ENCODE measurements at places on chromosomes 12 and 14.
A peak's percentile ranks its signal among the peaks of the same experiment; 100 is the strongest.

- DNase-seq: no peak
These were observed 232.1 kb downstream of the MSRB3 start for GRCh38 chr12:65510584-65511050.

DNA sequence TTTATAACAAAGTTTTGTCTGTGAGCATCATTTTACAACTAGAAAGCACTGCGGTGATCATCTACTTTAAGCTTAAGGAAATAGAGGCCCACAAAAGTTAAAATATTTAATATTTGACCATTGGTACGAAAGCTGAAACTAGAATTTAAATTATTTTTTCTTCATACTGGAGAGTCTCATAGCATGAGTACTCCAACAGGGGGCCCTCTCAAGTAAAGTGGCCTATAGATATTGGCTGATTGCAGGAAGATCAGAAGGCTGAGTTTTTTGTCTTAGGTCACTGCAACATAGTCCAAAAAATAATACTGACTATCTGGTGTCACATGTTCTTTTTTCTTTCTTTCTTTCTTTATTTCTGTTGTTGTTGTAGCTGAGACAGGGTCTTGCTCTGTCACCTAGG is 75.3 kb upstream of the ZDHHC17 start:
- no peak for DNase-seq

DNA sequence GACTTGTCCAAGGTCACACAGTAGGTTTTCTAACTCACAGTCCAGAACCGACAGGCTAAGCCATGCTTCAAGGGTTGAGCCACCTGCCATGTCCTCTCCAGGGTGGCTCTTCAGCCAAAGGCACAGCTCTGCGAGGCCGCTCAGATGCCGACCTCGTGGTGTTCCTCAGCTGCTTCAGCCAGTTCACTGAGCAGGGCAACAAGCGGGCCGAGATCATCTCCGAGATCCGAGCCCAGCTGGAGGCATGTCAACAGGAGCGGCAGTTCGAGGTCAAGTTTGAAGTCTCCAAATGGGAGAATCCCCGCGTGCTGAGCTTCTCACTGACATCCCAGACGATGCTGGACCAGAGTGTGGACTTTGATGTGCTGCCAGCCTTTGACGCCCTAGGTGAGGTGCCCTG is 12.7 kb upstream of the OAS2 start:
- DNase-seq: no peak

GRCh38 chr12:109444259-109444658 is 32.8 kb downstream of the KCTD10 start:
- DNase-seq: no peak

DNA sequence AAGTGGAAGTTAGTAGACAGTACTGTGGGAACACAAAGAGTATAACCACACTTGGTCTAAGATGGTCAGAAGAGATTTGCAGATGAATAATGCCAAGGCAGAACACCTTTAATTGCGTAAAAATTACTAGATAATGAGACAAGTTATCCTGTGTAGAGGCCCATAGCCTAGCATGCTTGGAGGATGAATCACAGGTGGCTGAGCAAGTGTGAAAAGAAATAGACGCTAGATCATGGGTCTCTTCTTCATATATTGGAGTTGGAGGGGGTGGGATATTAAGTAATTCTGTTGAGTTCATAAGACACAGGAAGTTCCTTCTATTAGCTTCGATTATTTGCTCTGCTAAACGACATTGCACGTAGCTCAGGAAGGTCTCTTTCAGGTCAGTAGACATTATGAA is 454.3 kb upstream of the LMO3 start:
- no peak for DNase-seq

DNA sequence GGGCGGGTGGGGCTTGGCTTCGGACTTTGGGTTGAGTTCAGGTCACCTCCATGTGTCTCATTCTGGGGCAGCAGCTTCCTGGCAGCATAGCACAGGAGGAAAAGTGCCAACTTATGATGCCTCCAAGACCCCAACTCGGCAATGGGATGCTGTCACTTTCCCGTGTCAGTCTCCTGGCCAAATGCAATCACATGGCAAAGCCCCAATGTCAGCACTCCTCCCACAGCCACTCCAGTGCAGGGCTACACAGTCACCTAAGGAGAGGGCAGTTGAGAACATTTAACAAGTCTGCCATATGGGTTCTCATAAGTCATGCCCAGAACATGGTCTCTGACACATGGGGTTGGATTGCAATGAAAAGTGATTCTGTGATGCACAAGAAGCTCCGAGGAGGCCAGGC is 26.7 kb downstream of the ELK3 start:
- DNase-seq: no peak

DNA sequence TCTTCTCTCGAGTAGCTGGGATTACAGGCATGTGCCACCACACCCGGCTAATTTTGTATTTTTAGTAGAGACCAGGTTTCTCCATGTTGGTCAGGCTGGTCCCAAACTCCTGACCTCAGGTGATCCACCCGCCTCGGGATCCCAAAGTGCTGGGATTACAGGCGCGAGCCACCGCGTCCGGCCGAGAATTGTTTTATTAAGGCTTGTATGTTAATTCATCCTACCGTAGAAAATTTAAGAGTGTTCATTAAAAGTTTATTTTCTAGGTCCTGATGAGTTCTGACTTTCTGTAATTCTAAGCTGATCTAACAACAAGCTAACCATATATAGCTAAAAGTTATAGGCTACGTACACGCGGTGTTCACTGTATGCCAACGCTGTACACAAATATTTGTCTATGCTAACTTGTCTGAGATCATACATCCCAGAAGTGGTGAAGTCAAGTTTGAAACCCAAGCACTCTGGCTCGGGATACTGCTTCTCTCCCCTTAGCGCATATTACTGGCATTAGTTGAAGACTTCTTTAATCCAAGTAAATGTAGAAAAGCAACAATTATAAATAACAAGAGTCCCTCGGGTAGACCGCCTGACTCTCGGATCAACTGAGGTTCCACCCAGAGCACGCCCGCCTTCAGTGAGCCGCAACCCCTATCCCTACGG is 570 bp upstream of the MRPS35 start:
- no peak for DNase-seq

GRCh38 chr12:129790930-129791329 is 112.9 kb downstream of the TMEM132D start:
- DNase-seq: no peak

GRCh38 chr14:90569606-90570387 is 173.0 kb downstream of the CALM1 start:
- DNase-seq: no peak

DNA sequence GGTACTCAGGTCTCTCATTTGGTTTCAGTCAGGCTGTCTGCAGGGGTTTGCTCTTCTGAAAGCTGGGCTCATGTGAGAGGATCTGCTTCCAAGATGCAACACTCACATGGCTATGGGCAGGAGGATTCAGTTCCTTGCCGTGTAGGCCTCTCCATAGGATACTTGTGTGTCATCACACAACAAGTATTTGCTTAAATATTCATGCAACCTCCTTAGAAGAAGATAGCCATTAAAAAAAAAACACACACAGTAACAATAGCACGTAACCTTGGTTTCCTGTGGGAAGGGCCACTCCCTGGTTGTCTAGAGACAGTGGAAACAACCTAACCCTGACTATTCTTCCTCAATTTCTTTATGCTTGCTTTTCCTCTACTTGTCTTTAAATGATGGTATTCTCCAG is 31.8 kb upstream of the CLEC4E start:
- peak; percentile 25 for DNase-seq

- no peak for DNase-seq
These were observed 459 bp downstream of the NUAK1 start for GRCh38 chr12:106138357-106138632.

- DNase-seq: no peak
These were observed 83.2 kb downstream of the SLC38A6 start for GRCh38 chr14:61064210-61064609.

- DNase-seq: no peak
These were observed 67.6 kb upstream of the CSRP2 start for GRCh38 chr12:76946446-76946845.

DNA sequence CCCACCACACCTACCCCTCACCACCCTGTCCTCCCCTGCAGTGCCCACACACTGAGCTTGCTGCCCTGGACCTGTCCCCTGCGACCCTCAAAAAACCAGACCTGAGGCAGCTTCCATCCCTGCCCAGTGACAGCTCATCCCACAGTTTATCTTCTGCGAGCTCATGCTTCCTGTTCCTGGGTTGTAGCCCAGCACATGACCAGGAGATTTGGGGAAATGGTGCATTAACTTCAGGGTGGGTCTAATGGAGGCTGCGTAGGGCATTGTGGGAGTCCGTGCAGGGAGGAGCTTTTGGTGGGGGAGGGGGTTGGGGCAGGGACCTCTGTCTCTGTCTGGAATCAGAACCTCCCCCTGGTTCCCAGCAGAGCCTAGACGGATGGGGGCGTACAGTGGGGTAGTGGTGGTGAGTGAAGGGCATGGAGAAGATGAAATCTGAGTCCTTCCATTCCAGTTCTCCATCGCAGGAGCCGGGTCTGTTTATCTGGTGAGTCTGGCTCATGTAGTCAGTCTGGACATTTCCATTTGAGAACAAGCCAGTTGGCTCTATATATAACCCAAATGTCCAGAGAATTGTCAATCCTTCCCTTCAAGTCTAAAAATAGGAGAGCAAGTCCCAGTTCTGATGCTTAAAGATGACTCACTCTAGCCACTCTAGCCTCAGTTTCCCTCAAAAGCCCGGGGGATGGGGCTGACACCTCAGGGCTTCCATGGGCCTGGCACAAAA is 270.9 kb downstream of the CACNA1C start:
- DNase-seq: no peak

DNA sequence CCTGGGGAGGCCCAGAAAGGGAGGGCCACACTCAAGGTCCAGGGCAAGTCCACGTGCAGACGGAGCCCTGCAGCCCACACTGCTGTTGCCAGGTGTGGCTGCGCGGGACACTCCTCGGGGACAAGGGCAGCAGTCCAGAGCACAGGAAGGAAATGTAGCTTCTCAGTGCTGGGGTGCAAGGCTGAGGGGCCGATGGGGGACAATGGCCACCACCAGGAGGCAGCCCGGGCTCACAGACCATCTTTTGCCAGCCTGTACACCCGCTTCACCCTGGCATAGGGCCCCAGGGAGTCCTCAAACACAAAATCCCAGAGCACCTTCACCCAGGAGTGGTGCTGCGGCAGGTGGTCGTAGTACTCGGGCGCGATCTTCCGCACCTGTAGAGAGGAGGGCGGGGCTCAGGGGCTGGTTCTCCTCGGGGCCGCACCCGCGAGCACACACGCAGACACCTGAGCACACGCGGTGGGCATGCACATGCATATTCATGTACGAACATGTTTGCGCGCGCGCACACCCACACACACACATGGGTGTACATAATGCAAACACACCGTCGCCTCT is 12.8 kb downstream of the DEGS2 start:
- peak; percentile 45 for DNase-seq

DNA sequence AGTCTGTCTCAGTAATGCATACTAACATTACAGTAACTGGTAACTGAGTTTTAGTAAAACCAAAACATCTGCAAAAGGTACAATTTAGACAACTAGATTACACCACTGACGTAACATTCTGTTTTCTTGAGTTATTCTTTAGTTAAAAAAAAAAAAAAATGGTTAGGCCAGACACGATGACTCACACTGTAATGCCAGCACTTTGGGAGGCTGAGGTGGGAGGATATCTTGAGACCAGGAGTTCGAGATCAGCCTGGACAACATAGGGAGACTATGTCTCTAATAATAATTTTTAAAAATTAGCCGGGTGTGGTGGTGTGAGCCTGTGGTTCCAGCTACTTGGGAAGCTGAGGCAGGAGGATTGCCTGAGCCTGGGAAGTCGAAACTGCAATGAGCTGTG is 34.1 kb downstream of the AP5M1 start:
- no peak for DNase-seq

DNA sequence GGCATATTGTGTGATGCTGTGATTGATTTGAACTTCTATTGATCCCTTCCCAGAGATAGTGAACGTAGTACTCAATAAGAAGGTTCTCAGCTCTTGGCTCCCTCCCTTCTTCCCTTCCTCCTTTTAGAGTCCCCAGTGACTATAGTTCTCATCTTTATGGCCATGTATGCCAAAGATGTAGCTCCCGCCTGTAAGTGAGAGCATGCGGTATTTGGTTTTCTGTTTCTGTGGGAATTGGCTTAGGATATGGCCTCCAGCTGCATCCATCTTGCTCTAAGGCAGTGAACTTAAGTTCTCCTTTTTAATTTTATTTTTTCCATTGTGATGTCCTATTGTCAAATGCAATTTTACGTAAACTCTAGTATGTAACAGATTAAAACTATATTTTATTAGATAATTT is 109.5 kb downstream of the AEBP2 start:
- no peak for DNase-seq

Measured in CD4-positive, alpha-beta T cell treated with Interleukin-4 for 1 hour (primary cell).